ENCODE measurements at places on chromosomes 12 and 14.

DNA sequence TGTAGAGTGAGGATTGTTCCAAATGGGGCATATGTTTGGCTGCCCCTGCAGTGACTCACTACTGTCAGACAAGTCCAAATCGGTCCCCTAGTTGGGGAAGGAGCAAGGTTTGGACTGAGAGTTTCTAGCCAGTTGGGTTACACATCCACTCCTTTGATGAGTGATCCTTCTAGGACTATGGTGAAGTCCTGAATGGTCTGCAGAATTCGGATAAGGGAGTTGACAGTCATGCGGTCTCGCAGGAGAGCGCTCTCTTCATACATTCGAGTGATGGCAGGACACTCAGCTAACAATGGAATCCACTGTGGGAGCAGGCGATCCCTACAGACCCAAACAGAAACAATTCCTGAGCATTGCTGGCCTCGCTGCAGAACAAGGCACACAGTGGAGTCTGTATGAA is 61.5 kb upstream of the SINHCAF start:
- DNase-seq: no peak

DNA sequence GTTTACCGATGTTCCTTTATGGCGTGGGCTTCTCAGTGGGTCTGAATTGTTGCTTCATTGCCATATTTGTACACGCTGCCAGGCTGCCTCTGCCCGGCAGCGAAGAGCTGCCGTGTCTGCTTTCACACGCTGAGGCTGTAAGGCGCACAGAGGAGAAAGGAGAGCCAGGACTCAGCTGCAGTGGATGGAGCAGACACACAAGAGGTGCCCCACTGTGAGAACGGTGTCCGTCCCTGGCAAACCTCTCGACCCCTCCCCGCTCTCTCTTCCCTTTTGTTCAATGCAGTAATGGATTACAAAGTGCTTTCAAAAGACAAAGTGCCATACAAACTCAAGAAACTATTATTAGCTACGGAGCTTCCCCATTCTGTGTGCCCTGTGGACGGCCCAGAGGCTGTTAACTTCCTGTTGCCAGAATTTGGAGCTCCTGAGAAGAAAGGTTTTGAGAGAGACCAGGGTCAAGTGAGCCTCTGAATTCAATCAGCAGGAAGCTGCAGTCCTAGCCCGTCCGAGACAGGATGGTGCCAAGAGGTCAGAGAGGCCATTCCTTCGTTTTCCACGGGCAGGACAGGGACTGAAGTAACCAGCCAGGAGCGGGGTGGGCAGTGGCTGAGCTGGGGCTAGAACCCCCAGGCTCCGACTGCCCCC is 15.8 kb downstream of the CCND2 start:
- DNase-seq: no peak

DNA sequence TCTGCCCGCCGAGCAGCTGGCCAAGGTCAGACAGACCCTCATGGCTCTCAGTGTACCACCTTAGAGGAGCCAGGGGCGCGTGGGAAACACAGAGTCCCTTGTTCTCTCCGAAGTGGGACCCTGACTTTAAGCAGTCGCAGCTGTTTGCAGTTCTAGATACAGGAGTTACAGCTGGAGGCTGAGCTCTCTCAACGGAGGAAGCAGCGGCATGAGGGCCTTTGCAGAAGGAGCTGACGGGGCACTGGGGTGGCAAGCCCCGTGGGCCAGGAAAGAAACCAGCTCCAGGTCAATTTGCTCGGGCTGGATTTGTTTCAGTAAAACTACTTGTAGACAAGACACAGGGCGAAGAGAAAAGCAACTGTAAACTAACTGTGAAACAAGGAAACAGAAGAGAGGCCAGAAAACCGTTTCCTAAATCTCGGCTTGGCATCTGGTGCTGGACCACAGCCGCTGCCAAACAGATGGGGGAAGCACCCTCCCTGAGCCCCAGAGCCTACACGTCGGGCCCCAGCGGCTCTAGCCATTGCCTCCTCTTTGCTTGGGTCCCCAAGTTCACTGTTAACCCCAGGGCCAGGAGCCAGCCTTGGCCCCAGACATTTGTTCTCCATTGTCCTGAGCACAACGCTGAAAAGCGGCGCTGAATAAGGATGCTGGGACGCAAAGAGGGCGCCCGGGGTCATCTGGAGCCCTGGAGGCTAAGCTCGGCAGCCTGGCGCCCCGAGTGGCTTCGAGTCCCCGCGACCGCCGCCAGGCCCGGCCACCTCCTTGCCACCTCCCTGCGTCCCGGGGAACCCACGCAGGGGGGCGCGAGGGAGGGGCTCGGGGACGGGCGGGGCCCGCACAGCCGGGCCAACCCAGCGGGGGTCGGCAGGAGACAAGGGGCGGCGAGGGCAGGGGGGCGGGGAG is 914 bp upstream of the PACS2 start:
- DNase-seq: no peak

GRCh38 chr14:32078023-32078857 is 1.1 kb downstream of the ARHGAP5 start:
- peak; percentile 24 for DNase-seq

- DNase-seq: no peak
These were observed 255.6 kb downstream of the ERC1 start for GRCh38 chr12:1246637-1247036.

DNA sequence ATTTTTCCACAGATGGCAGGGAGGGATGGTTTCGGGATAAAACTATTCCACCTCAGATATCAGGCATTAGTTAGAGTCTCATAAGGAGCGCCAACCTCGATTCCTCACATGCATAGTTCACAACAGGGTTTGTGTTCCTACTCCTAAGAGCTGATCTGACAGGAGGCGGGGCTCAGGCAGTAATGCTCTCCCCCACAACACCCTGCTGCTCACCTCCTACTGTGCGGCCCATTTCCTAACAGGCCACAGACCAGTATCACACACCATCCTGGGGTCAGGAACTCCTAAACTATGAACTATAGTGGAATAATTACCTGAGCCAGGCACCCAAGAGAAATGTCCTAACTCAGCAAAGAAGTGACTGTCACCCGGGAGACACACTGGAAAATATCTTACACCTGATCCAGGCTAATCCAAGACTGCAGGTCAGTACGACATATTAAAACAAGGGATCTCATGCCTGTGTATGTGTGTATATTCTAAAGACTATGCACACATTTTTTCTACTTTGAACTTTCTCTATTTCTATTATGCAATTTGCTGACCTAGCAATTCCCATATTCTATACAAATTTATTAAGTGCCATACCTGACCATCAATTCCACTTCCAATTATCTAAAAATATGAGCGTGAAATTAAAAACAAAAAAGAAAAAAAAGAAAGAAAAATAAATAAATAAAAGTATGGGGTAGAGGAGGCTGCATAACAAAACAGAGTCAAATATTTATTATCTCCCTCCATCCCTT is 4.7 kb downstream of the NAA25 start:
- DNase-seq: no peak

DNA sequence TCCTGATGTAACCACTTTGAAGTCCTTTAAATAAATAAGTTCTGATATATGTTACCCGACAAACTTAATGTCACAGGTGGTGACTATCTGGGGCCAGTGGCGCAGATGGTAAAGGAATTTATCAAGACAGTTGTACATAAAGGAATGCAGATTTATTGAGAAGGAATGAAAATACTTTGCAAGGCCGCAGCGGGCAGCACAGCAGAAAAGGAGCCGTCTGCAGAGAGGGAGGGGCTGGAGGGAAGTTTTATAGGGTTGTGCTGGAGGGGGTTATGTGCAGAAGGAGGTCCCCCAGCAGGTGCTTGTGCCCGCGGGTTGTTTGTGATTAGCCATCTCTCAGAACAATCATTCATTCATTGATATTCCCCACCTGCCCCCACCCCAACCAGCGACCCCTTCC is 17.4 kb downstream of the GPRC5D start:
- no peak for DNase-seq
